Aorta (tissue), 5 donors: ENCODE measurements at places on chromosomes 6 and 20.

DNA sequence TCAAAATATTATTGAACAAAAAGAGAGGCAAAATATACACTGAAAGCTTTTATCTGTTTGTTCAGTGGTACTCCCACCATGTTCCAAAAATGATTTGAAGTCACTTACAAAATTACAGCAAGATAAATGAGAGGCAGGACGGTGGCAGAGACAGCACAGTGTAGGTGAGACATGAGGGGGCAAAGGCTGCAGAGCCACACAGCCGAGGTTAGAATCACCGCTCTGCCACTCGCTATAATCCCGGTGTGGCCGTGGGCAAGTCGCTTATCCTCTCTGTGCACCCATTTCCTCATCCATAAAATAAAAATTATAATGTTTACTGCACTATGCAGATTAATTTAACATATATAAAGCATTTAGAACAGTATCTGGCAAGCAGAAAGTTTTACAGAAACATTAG, 140.1 kb upstream of the BEND6 start:
- no peaks in the 10 kb centered on the region for H3K36me3 ChIP-seq
- no peaks in the 10 kb centered on the region for H3K4me1 ChIP-seq
- DNase-seq = no peak
- no peaks in the 10 kb centered on the region for H3K27me3 ChIP-seq

- H3K4me1 ChIP-seq = no peaks in the 10 kb centered on the region
- no peaks in the 10 kb centered on the region for H3K27me3 ChIP-seq
- H3K27ac ChIP-seq = no peak overlapping the region
- H3K36me3 ChIP-seq = no peaks in the 10 kb centered on the region
- DNase-seq = no peak
- H3K4me3 ChIP-seq = no peak overlapping the region
These were observed 9.6 kb downstream of the RSPO3 start for GRCh38 chr6:127128066-127128465.

DNA sequence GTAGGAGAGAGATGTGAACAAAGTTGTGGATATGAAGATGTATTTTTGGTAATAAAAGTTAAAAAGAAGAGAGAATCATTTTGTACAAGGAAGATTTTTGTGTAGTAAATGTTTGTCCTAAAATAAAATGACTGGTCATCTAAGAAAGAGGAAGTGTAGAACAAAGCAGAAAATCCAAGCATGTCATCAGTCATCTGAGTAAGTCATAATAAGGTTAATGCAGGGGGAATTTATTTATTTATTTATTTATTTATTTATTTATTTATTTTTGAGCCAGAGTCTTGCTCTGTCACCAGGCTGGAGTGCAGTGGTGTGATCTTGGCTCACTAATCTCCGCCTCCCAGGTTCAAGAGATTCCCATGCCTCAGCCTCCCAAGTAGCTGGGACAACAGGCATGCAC, 15.7 kb upstream of the CGA start:
- H3K4me1 ChIP-seq = no peaks in the 10 kb centered on the region
- no peak for DNase-seq
- H3K4me3 ChIP-seq = no peak overlapping the region
- no peak overlapping the region for H3K27ac ChIP-seq
- no peaks in the 10 kb centered on the region for H3K27me3 ChIP-seq

DNA sequence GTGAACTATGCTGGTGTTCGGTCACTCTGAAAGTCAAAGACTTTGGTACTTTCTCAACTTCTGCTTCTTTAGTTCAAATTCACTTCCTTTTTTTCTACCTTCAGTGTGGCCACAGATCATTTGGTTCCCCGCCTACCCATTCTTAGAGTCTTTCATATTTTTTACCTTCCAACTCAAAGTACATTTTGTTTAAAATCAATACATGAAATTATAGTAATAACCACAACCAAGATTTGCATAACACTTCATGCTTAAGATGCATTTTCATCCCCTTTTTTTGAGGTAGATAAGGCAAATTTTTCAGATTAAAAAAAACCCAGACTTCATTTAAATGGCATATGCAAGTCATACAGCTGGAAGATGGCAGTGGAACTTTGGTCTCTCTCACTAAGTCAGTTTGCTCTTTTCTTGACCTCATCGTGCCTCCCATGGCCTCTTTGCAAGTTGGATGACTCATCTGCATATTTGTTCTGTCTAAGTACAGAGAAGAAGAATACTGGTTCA, 11.9 kb upstream of the CNR1 start:
- no peak overlapping the region for H3K4me3 ChIP-seq
- H3K27me3 ChIP-seq = no peaks in the 10 kb centered on the region
- no peak for DNase-seq
- no peaks in the 10 kb centered on the region for H3K4me1 ChIP-seq
- H3K36me3 ChIP-seq = no peaks in the 10 kb centered on the region

DNA sequence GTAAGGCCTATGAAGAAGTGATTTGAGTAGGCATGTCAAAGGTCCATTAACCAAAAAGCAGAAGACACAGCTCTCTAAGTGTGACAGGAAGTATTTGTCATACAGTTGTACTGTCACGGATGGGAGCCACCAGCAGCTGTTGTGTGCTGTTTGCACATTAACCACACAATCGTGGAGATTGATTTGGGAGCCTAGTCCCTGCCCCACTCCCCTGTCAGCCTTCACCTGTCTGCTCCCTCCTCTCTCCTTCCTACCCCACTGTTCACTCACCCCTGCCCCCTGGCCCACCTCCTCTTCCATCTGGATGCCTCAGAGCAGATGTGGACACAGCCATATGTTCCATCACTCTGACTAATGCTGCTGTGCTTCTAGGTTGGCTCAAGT, 124.7 kb upstream of the SPACA1 start:
- no peaks in the 10 kb centered on the region for H3K36me3 ChIP-seq
- no peak for DNase-seq

DNA sequence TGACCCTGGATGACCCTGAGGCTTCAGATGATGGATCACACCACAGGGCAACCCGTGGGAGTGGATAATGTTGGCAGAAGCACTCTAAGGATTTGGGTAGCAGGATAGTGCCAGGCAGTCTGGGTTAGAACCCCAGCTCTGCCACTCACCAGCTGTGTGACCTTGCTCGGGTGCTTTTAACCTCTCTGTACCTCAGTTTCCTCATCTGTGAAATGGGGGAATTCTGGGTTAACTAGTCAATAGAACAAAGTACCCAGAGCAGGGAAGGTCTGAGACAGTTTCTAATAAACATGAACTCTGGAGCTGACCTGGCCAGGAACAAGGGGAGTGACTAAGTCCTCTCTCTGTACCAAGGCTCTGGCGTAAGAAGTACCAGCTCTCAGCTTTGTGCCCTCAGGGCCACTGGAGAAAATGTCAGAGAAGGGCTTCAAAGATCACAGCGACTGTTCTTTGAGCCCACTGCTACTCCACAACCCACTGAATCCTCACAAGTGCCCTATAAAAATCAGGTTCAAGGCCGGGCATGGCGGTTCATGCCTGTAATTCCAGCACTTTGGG, 14.7 kb upstream of the NOL4L start:
- H3K27ac ChIP-seq = no peak overlapping the region
- H3K4me1 ChIP-seq = no peaks in the 10 kb centered on the region
- no peaks in the 10 kb centered on the region for H3K27me3 ChIP-seq
- no peaks in the 10 kb centered on the region for H3K36me3 ChIP-seq
- H3K4me3 ChIP-seq = no peak overlapping the region

GRCh38 chr6:83057705-83058321, 7.8 kb downstream of the UBE3D start:
- no peaks in the 10 kb centered on the region for H3K36me3 ChIP-seq
- no peak overlapping the region for H3K27ac ChIP-seq

DNA sequence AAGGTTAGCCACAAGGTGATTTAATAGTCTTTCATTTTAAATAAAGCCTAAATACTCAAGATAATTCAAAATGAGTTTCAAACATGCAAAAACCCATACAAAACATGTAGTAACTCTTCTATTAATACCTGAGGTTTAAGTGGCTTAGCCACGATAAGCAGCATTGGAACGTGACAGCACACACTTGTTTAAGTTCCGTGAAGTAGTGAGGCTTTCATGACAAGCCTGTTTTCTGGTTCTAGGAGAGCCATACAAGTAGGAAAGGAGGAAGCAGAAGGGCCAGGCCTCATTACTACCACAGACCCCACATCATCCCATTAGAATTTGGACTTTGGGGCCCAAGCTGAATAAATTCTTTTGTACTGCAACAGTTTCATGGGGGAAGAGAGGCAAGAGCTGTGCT, 54.3 kb upstream of the PRND start:
- no peak overlapping the region for H3K27ac ChIP-seq
- no peaks in the 10 kb centered on the region for H3K4me1 ChIP-seq

DNA sequence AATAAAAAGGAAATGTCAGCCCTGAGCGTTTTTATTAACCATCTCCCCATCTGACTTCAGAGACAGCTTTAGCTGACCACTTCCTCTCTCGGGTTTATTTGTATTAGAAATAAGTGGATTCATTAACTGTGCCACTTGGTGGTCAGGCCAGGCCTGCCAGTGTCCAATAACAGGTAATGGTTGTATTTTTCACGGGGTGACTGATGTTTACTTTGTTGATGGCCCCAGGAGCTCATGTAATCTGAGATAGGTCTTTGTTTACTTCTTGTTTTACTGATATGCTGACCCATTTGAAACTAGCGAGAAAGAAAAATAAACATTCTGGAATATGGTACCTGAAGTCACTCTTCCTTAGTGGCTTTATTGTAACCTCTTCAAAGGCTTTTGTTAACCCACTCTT, 504.3 kb upstream of the SLC35B3 start:
- H3K27ac ChIP-seq = no peak overlapping the region
- no peaks in the 10 kb centered on the region for H3K27me3 ChIP-seq
- H3K36me3 ChIP-seq = no peaks in the 10 kb centered on the region
- H3K4me3 ChIP-seq = no peak overlapping the region

DNA sequence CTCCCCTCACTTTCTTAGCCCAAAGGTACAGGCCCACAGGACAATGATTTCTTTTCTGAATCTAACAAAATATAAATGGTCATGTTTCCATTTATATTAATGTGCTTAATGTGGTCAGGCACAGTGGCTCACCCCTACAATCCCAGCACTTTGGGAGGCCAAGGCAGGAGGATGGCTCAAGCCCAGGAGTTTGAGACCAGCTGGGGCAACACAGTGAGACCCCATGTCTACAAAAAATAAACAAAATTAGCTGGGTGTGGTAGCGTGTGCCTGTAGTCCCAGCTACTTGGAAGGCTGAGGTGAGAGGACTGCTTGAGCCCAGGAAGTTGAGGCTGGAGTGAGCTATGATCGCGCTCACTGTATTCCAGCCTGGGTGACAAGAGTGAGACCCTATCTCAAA, 77.2 kb upstream of the TULP1 start:
- no peak overlapping the region for H3K4me3 ChIP-seq
- H3K36me3 ChIP-seq = no peaks in the 10 kb centered on the region
- DNase-seq = no peak
- H3K27me3 ChIP-seq = no peaks in the 10 kb centered on the region
- peaks cover 25% of the 10 kb centered on the region for H3K4me1 ChIP-seq
- H3K27ac ChIP-seq = peak overlapping the region; percentile 90

- no peak overlapping the region for H3K4me3 ChIP-seq
- no peaks in the 10 kb centered on the region for H3K36me3 ChIP-seq
- no peaks in the 10 kb centered on the region for H3K4me1 ChIP-seq
- no peaks in the 10 kb centered on the region for H3K27me3 ChIP-seq
- no peak overlapping the region for H3K27ac ChIP-seq
- DNase-seq = no peak
These were observed 16.2 kb downstream of the KCNK17 start for GRCh38 chr6:39298061-39298460.

DNA sequence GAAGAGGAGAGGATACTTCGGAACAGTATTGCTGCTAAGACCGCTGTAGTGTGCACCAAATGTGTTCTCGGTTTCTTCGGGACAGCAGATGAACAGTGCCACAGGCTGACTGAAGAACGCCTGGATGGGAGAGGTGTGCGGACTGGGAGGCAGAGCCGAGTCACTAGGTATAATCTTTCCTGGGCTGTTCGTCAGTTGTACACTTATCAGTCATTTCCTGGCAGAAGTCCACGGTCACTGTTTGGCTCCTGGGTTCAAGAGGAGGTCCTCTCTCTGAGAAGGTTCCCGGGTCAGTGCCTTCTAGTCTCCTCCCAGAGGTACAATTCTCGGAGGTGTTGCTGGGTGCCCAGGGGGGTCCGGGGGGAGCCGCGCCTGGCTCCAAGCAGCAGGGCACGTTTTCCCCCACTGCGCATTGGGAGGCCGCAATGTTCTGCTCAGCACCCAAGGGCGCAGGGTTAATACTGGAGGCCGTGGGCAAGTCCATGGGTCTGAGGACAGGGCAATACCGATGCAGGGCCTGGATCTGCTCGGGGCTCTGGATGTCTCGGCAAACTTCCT, 38.1 kb downstream of the GJA10 start:
- H3K4me3 ChIP-seq = no peak overlapping the region
- H3K27ac ChIP-seq = no peak overlapping the region
- H3K36me3 ChIP-seq = peaks cover 2% of the 10 kb centered on the region
- no peak for DNase-seq
- no peaks in the 10 kb centered on the region for H3K4me1 ChIP-seq
